ENCODE measurements at places on chromosomes 16 and 17.

DNA sequence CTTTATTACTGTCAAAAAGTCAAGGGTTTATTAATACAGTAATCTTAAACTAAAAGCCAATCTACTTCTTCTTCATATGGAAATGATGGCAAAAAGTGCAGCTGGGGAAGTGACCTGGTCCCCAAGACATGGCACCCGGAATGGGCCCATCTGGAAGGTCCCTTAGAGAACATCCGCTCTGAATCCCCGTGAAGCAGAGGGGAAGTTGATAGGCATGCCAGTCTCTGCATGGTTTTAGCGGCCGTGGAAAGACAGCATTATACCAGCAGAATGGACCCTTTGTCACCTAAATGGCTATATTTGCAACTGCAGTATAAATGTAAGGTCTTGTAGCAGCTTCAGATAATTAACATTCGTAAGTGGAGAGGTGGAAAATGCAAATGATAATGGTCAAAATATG is 32.4 kb downstream of the COTL1 start:
- DNase-seq, result no peak

DNA sequence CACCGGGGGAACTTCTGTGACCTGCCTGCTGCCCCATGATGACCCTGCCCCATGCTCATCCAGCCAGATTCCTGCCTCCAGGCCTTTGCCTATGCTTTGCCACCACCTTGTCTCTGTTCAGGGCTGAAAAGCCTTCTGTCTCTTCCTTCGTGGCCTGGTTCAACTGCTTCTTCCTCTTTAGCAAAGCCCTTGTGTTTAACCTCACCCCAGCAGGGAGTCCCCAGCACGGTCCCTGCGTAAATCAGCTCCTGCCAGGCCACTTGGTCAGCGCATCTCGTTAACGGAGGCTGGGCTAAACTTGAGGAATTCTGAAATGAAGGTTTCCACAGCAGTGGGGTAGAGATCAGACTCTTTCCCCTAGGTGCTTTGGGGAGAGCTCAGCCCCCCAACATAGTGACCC is 16.1 kb upstream of the KCNJ12 start:
- no peak for DNase-seq

GRCh38 chr17:45035848-45036247 is 15.6 kb downstream of the DCAKD start:
- DNase-seq, result no peak

GRCh38 chr16:31351246-31351941 is 3.6 kb upstream of the ITGAX start:
- DNase-seq, result no peak

- DNase-seq, result no peak
Observed at GRCh38 chr17:10088444-10088843, 110.0 kb downstream of the GAS7 start.

DNA sequence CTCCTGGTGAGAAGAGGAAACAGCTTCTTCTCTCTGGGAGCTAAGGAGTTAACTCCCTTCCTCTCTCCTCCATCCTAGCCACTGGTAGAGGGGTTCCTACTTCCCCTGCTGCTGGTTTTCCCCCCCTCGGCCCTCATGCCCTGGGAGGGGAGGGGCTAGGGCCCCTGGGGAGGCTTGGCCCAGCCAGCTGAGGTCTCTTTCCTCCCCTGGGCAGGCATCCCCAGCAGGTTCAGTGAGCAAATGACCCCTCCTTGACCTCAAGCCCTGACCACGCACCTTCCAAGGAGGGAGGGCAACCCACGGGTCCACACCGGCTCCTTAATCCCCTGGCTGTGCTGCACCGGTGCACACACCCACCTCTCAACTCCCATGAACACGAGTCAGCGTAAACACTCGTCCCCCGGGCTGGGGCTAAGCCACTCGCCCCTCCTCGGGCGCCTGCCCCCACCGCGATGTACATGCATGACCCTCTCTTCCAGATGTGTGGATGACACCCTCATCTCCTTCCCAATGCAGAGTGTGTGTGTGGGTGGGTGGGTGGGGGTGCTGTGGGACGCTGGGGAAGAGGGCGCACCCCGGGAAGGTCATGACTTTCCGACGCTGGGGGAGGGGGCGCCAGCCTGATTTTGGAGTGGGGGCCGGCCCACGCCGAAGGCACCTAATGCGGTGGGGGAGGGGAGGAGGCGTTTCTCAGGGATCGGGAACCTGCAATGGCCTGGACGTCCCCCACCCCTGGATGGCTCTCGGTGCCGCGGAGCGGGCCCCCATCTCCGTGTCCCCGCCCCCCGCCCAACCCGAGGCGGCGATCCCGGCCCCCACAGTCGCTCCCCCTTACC is 33.7 kb downstream of the SRCIN1 start:
- no peak for DNase-seq

DNA sequence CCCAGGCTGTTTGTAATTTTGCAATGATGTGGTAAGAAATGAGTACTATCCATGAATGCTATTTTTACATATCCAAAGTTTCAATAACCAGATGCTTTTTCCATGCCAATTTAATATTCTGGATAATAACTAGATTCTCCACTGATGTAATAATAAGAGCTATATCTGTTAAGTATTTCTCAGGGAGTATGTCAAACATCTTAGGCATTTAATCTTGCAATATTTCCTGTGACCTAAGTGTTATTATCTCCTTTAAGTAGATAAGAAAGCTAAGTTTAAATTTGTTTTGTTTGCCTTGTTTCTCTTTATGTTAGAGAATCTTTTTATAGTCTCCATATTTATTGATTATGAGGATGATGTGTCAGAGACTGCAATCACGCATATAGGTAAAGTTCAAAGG is 32.3 kb upstream of the HS3ST3A1 start:
- DNase-seq, result no peak

DNA sequence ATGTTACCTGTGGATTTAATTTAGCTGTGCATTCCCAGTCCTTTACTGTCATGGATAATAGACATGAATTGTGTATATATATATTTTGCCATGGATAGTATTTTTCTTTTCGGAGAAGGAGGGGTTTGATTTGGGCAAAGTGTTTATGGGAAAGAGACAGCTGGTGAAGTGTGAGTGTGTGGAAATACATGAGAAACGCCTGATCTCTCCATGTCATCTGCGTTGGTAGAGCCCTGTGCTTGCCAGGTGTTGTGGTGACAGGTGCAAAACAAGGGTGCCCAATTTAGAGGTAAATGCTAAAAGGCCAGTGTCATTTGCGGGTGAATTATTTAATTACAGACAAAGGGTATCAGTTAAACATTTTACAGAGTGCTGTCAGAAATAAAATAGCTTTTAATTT is 23.4 kb downstream of the NDEL1 start:
- no peak for DNase-seq

DNA sequence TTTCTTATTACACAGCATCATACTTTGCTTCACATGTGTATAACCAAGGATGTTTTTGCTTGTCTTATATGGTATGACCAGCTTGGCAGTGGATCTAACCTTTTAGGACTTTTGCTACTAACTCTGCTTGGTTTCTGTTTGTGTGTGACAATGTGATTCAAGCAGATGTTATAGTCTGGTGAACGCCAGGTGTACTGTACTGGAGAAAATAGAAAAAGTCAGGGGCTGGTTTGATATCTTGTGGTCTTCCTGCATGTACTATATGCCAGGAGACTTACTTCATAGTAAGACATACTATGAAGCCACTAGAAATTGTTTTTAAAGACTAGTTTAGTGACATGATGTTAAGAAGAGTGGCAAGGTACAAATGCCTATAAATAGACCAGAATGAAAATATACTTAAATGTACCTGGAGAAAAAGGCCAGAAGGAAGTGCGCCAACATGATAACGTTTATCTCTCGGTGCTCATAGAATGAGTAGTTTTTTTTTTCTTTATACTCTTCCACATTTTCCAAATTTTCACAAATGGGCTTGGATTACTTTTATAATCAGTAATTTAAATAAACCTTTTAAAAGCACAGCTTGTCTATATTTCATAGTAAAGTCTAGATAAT is 112.3 kb downstream of the PRKCA start:
- no peak for DNase-seq

GRCh38 chr16:89545044-89545830 is 15.2 kb upstream of the RPL13 start:
- no peak for DNase-seq

GRCh38 chr17:76379275-76379641 is 5.2 kb upstream of the SPHK1 start:
- no peak for DNase-seq

GRCh38 chr16:57072616-57073275 is 19.6 kb upstream of the CPNE2 start:
- DNase-seq, result no peak

DNA sequence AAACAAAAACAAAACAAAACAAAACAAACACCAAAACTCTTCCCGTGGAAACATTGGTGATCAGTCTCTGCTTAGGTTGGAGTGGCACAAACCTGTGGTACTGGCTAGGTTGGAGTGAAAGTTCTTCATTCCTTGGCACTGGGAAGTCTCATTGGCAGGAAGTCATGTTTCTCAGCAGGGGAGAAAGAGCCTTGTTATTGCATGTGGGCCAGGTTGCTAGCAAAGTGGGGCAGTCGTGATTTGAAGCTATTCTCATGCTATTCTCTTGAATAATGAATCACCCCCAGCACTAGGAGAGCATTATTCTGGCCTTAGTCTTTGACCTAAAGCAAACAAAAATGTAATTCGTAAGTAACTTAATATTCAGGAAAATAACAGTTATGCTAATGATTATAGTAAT is 24.3 kb upstream of the B4GALNT2 start:
- no peak for DNase-seq

- DNase-seq, result no peak
Observed at GRCh38 chr17:45761957-45762565, 22.1 kb upstream of the CRHR1 start.

DNA sequence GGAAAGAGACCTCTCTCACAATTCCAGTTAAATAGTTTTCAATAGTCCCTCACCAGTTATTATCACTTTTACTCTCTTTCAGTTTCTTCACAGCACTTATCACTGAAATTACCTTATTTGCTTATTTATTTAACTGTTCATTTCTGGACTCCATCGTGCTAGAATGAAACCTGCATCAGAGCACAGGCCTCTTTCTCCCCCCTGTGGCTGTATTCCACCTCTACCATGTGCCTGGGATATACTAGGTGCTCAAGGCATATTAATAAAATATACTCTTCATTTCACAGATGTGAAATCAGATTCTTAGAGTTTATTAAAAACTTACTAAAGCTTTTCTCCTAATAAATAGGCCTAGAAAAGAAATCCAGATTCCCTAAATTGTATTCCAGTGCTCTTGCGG is 308.9 kb upstream of the MON1B start:
- no peak for DNase-seq

DNA sequence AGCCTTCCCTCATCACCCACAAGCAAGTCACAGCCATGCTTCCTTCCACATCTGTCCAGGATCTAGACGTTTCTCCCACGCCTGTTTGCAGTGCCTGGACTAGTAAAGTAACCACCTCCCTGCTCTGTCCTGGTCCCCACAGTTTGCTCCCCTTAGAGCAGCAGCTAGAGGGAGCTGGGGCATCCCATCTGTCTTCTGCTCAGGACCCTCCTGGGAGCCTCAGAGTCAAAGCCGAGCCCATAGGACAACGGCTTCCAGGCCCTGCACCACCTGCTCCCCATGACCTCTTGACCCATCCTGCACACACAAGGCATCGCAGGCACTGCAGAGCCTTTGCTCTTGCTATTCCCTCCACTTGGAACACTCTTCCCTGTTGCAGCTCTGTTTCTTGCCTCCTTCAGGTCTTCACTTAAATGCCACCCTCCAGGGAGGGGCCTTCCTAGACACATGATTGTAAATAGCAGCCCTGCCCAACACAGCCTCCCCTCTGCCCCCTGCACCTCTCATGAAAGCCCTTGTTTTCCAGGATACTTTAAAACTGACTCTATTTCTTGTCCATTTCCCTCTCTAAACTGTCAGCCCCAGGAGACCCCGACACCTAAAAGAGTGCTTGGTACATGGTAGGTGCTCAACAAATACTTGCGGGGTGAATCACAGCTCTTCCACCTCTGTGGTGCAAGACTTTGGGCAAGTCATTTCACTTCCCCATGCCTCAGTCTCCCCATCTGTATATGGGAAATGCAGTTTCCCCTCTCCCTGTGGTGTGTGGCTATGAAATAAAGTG is 3.1 kb downstream of the NATD1 start:
- no peak for DNase-seq

GRCh38 chr17:82767041-82767754 is 15.3 kb downstream of the TBCD start:
- DNase-seq, result no peak

DNA sequence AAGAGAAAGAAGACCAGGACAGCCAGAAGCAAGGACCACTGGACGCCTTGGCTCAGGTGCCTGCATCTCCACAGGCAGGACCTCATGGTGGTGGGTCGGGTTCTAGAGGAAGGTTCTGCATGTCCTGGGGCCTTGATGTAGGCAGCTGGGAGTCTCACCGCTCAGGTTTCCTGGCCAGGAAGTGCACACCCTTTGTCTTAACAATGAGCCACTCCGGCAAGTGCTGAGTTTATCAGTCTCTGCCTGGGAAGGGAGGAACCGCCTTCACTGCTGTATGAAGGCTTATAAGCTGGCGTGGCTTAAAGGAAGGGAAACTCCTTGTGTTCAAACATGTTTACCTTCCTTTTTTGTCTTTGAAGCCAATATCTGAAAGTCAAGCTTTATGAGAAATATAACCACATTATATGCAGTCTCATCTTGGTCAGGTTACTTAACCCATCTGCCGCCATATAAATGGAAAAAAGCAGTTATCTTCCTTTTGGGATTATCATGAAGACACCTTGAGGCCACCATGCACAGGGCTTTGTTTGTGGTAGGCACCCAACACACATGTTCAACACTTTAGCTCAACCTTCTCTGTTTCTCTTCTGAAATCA is at the start of gene ST6GALNAC1:
ST6GALNAC1 (minus strand) TSS at position 205 of the 596 bp plus-strand sequence; CDS start at position 86, 119 bp downstream.
- no peak for DNase-seq

DNA sequence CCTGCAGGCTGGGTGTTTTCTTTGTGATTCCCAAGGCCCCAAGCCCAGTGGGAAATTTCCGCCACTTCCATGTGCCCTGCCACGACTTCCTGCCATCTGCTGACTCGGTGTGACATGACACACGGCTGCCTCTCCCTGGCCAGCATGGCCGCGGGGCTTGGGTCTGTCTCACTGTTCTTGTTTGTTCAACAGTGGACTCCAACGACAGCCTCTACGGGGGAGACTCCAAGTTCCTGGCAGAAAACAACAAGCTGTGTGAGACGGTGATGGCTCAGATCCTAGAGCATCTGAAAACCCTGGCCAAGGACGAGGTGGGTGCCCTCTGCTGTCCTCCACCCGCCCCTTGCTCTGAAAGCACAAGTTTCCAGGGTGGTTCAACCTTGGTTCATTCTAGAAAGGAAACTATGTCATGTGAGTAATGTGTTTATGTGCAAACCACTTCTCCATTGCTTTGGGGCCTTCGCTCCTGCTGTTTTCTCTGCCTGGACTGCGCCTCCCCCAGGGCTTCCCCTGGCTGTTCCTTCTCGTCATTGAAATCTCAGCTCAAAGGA is 26.8 kb downstream of the KNOP1 start:
- no peak for DNase-seq

Measured in stimulated activated CD4-positive, alpha-beta T cell treated with anti-CD3 and anti-CD28 coated beads, Interleukin-1b, Interleukin-23, amount 100 ng/mL, for 1 hour (primary cell).